Muscle of back (tissue), 13 donors: ENCODE measurements at places on chromosomes 7 and 10. TPM values are rescaled to one million over a fixed set of nuclear protein-coding genes. Genes with fewer than 3 reads are reported as not detected.

DNA sequence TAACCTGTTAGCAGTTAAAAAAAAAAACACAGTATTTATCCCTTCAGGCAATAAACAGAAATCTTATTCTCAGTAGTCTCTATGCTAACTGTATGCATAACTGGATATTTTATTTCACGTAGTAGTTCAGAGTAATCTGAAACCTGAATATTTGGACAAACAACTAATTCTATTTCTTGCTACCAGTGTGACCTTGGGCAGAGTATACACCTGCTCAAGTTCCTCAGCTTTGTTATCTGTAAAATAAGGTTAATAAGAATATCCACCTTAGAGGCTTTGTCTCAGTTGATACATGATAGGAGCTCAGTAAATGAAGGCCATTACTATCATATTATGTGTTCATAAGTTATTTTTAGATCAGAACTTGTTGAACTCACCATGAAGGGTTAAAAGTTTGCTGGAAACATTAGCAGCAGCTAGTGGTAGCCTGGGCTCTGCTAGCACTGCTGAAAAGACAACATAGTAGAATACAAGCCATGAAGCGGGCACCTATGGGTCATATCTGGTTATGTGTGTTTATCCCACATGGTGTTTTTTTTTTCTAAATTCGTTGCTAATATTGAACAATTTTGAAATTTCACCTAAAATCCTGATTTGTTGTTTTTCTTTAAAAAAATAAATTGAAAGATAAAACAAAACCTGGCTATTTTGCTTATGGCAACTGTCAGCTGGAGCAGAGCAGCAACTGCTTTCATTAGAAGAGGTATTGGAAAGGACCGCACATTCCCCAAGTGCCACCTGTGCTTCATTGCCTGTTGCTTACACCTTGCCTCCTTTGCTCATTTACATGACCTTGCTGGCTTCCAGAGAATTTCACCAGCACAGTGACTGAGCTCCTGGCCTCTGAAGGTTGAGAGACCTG lies 303.0 kb downstream of the PRKG1 start:
- no peak for DNase-seq

GRCh38 chr7:103325744-103326143 lies 18.8 kb downstream of the DNAJC2 start:
- no peak for DNase-seq

DNA sequence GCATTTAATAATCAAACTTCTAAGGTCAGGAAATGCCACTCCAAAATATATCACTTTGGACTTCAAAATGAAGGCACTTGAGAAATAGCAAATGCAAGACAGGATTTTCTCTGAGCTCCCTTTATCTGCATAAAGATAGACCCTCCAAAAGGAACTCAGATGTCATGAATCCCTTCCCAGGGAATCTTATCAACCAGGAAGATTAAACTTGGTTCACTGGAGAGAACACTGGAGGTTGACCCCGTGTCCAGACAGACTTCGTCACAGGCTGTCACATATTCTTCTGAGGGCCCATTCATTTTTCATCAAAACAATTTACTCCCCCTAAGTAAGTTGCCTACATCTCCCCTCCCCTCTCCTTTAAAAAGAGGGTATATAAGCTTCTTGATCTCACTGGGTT lies 21.2 kb downstream of the IFIT3 start:
- DNase-seq = no peak

DNA sequence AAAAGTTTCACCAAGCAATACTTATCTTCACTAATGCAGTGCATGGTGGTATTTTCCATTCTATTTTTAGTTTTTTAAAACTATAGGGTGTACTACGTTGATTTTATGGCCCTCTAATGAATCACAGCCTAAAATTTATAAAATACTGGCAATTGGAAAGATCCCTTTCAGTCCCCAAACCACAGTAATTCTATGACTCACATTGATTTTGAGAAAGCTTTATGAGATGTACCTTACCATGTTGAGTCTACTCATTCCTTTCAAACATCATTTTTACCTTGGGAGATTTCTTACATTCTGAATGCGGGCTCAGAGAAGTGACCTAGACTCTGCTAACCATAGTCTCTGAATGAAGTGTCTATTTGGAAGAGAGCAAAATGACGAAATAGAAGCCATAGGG lies 141.6 kb downstream of the GPR85 start:
- DNase-seq = no peak

DNA sequence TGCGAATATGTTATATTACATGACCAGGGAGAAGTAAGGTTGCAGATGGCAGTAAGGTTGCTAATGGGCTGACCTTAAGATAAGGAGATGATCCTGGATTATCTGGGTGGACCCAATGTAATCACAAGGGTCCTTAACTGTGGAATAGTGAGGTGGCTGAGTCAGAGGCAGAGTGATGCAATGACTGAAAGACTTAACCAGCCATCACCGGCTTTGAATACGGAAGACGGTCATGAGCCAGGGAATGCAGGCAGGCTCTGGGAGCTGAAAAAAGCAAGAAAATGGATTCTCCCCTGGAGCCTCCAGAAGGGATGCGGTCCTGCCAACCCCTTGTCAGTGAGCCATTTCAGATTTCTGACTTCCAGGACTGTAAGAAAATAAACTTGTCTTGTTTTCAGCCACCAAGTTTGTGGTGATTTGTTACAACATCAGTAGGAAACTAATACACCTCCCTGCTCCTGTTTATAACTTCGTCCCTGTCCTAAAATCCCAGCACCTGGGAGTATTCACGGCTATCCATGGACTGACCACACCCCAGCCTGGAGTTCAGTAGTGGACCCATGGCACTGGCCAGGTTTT lies 4.6 kb upstream of the C10orf95 start:
- no peak for DNase-seq

GRCh38 chr10:124318076-124318475 lies 100.6 kb downstream of the OAT start:
- no peak for DNase-seq

DNA sequence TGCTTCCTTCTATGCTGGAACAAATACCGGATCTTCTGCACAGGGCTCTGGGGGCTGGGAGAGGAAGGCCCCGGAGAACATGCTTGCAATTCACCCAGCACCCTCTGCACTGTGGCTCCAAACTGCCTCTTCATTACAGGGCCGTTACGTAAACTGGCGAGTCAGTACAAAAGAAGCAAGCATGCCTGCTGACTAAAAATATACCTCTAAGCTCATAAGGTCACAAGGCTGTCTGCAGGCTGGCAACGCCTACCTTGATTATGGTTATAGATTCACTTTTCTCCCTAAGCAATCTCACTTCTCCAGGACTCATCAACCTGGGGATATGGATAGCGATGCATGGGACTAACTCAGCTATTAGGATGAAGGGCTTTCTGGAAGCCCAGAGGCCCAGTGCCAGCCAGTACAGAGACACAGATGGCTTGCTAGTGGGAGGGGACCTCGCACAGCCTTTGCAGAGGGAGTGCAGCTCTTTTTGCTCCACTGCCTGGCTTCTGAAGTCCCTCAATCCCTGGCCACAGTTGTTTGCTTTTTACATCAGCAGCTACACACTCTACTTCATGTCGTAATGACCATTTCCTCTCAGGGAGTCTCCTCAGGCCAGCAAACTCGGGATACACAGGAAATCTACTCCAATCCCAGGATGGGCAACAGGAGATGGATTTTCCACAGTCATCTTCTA lies 96.1 kb downstream of the SH3PXD2A start:
- peak; percentile 65 for DNase-seq

AKR1C3 gene
- polyA plus RNA-seq = 0.56 TPM

SLC18A3 gene
- polyA plus RNA-seq = not detected
